ENCODE measurements at places on chromosomes 3 and 15.

DNA sequence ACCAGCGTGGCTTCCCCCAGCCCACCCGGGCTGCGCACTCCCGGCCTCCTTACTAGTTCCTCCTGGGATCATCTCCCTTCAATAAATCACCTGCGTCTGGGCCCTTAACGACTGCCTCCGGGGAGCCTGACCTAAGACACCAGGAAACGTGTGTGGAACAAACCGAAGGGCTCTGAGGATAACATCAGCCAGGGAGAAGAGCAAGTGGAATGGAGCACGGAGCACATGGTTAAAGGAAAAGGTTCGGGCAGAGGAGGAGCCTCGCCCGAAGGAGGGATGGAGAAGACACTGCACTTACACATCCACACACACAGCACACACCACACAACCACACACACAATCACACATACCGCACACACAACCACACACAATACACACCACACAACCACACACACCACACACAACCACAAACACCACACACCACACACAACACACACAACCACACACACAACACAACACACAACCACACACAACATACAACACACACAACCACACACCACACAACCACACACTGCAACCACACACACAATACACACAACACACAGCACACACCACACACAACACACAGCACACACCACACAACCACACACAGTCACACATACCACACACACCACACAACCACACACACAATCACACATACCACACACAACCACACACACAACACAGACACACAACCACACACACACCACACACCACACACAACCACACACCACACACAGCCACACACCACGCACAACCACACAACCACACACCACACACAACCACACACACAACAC is 24.7 kb downstream of the CPN2 start:
- DNase-seq, result no peak

- no peak for DNase-seq
These were observed 5.2 kb downstream of the ANXA2 start for GRCh38 chr15:60392601-60392985.

DNA sequence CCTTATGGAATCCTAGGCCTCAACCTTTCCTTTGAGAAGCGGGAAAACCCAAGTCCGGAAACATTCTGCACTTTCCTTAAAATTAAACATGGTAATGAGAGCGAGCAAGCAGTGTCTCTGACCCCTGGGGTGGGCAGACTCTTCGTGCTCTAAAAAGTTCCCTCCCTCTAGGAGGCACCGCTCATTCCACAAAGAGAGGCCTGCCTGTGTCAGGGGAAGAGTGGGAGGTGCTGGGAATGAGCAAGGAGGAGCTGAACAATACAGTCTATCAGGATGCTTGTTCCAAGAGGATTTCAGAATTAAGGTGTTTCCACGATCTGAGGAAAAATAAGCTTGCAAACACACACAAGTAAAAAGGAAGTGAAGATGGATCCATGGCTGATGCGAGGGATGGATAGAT is 6.0 kb upstream of the RLBP1 start:
- no peak for DNase-seq

- DNase-seq, result peak; percentile 65
These were observed 57.6 kb upstream of the BCL6 start for GRCh38 chr3:187802928-187803259.

DNA sequence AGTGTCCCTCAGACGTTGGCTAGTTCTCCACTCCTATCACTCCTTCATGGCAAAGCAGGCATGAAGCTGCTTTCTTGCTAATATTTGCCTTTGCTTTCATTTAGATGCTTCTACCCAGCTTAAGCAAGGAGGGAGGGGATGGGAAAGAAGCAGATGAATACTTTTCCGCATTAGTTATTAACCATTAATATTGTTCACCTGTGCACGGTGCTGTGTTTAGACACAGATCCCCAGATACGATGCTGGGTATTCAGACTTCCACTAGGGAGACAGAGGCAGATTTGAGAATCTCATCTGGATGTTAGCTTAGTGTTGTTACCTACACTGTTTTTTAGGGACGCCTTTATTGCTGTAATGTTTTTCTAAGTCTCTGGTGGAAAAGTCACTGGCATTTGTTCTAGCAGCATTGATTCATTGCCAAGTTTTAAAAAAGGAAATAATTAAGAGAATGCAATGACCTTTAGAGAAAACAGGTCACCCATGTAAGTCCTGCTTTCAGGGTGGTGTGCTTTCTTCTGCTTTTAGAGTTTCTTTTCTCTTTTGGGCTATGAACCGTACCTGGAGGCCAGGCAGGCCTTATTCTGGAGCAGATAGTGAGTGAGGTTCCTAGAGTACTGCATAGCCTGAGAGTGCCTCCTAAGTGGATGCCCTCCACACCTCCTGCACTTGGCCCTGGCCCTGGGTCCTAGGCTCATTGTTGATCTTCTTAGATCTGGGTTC is 55.5 kb downstream of the MYZAP start:
- no peak for DNase-seq

GRCh38 chr3:195823999-195824398 is 12.3 kb upstream of the MUC4 start:
- no peak for DNase-seq

DNA sequence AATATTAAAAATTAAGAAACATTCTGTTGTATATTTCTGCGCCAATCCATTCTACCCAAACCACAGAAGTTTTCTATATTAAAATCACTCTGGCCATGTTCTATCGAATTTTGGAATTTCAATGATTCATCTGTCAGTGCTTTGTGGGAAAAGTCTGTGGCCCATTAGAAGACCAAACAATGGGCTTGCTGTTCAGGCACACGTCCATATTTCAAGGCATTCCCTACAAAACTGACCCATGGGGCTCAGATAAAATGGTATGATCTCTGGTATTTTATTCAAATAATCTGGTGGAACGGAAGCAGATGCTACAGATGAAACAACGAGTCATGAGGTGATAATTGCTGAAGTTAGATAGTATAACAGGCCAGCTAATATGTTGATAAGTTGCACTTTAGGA is 12.4 kb downstream of the NPHP3 start:
- no peak for DNase-seq

All from activated CD4-positive, alpha-beta T cell treated with anti-CD3 and anti-CD28 coated beads for 24 hours (primary cell).